NCI-H1694 (cell line): ENCODE measurements at places on chromosomes 7 and 10.

DNA sequence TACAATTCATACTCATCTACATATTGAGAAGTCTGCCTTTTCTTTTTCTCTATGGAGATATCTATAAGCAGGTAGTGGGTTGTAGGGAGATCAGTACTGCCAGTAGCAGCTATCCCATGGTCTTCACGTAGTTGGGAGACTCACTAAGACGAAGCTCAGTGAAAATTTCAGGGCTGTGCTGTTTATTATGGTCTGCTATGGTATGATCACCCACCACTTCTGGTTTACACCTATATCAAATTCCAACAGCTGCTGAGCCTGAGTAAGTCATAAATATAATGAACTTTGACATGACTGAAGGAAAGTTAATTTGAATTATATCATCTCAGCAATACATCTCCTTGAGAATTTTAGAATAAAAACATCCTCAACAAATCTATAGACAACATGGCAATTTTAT is 741.7 kb downstream of the GRM8 start:
- no peak for DNase-seq

- DNase-seq = no peak
These were observed 164.7 kb upstream of the PLXDC2 start for GRCh38 chr10:19651549-19651948.

- DNase-seq = no peak
These were observed 37.9 kb upstream of the RASGEF1A start for GRCh38 chr10:43304687-43305333.

GRCh38 chr10:52768001-52768532 is 4.5 kb downstream of the MBL2 start:
- DNase-seq = no peak

DNA sequence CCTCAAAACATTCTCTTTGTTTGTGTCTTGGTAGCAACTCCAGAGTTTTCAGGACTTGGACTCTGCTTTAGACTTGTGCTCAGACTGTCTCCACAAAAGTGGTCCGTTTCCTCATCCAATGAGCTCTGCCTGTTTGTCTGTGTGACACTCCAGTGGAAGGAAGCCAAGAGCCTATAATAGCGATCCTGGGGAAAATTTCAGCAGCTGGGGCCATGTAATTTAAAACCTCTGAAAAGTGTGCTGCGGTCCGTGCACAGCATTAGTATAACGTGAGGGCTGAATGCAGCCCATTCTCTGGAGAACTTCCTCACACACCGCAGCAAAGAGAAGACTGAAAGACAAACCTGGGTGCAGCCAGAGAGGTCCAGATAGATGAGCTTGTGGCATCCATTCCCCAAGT is at the start of gene LRRC17:
LRRC17 (plus strand) TSS at position 259 of the 400 bp plus-strand sequence. CDS start 20,914 bp downstream, outside the sequence.
- DNase-seq = peak; percentile 95

- DNase-seq = no peak
These were observed 712.9 kb downstream of the SORCS3 start for GRCh38 chr10:105354010-105354409.

GRCh38 chr7:108181073-108181985 is 51.2 kb upstream of the LAMB4 start:
- DNase-seq = peak; percentile 71

GRCh38 chr10:73780301-73780700 is 1.5 kb upstream of the CHCHD1 start:
- DNase-seq = no peak

DNA sequence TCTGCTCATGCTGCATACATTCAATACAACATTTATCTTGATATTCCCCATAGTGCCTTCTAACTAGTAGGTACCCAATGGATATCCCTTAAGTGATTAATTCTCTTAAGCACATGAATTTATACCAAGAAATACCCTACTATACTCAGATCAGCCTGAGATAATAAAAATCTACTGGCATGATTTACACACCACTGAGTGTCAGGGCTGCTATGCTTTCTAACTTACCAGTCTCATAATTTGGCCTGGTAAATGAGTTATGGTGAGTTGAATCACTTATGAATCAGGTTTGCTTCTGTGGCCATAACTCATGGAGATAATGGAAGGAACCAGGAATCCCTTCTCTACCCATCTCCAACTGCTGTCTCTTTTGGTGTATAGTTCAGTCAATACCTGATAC is 122.8 kb downstream of the THSD7A start:
- DNase-seq = no peak
